ENCODE measurements at places on chromosomes 12 and 14.

DNA sequence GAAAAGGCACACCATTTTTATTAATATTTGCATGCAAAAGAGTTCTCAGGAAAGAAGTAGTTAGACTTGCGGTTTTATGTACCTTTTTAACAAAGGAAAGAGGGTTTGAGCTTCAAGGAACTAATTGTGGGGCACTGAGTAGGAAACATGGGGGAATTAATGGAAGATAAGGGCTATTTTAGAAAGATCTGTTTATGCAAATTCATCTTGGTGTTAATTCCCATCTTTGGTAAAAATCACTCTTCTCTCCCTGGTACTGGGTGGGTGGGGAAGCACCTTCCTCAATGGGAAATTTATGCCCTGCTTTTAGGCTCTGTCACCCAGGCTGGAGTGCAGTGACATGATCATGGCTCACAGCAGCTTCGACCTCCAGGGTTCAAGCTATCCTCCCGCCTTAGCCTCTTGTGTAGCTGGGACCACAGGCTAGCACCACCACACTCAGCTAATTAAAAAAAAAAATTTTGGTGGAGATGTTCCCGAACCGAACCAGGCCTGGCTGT lies 30.1 kb upstream of the RESF1 start:
- no peak for DNase-seq

DNA sequence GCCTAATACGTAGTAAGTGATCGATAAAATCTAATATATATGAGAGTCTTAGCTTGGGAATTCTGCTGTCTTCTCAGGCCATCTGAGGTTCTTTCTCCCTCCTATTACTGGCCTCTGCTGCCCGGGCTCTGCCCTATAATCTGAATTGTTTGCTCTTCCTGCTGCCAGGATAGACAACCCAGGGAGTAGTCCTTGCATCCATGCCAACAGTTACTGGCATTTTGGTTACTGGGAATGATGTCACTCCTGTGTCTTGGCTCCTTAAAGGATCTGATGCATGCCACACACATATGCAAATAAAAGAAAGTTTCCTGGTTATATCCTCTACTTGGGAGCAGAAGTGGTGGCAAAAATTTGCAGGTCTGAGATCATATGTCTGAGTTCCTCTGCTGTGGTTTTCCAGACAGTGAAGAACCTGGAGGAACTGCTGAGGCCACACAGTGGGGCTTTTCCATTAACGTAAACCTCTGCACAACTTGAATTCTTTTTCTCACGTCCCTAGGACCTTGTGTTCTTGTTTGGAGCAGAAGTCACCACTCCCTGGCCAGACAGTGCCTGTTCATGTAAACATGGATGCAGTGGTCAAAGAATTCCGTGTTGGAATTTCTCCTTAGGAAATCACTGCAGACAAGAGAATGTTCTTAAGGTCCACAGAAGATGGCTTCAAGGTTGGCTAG lies 320.6 kb upstream of the TBX3 start:
- DNase-seq: no peak

DNA sequence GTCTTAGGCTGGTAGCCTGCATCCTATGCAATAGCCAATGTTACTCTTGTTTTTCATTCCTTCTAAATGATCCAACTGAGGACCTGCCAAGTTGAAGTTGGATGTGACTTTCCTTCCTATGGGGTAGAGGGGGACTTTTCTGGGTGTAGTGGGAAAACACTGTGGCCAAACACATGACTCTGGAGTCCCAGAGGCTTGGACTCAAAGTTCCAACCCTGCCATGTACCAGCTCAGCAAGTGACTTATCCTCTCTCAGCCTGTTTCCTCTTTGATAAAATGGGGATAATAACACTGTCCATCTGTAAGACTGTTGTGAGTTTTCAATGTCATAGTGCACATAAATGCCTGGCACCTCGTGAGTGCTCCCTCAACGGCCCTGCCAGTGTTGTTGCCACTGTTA lies 97.0 kb downstream of the ZFP36L1 start:
- no peak for DNase-seq

DNA sequence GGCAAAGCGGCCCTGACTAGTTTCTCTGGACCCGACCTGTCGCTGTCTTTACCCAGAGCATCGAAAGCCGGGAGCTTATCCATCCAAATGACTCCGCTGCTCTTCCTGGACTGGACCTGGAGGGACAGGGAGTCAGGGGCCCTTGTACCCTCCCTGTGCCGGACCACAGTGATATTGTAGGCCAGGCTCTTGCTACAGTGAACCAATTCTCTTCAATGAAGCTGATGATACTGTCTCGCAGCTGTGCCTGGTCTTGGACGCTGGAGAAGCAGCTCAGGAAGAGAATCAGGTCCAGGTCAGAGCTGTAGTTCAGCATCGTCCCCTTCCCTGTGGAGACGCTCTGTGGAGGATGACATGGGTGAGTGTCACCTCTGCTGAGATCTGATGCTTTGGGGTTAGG lies 14.7 kb upstream of the OASL start:
- no peak for DNase-seq

GRCh38 chr12:73362666-73363065 lies 1090.5 kb downstream of the TRHDE start:
- no peak for DNase-seq

DNA sequence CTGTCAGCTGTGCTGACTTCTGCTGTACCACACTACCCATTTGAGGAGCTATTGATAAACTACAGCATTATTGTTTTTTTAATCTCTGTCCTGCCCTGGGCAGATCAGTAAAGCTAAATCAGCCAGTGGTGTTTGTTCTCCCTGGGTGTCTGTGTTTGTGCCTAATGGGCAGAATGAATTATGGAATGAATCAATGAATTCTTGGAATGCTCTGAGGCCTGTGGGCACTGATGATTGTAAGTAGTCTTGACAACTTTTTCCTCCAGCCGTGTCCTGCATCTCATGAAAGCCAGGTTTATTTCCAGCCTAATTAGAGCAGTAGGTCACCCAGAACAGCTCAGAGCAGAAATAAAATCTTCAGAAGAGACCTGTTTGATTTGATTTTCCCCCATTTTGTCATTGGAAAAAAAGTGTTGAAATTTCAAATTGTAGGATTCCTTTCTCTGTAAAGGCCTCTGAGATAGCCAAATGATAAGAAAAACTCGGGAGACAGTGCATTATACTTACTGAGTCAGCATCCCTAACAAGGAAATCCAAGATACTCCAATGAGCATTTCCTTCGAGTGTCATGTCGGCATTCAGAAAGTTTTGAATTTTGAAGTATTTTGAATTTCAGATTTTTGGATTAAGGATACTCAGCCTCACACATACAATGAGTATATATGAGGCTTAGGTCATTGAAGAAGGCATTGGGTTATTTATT lies 19.4 kb upstream of the EVL start:
- no peak for DNase-seq

DNA sequence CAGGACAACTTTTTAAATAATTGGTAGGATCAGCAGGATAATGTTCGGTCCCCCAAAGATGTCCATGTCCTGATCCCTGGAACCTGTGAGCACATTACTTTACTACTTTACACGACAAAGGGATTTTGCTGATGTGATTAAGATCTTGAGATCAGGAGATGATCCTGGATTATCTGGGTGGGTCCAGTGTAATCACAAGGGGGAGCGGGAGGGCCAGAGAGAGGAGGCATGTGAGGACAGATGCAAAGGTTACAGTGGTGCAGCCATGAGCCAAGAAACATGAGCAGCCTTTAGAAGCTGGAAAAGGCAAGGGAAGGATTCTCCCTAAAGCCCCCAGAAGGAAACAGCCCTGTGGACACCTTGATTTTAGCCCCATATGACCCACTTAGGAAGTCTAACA lies 33.1 kb downstream of the KCNK10 start:
- no peak for DNase-seq

DNA sequence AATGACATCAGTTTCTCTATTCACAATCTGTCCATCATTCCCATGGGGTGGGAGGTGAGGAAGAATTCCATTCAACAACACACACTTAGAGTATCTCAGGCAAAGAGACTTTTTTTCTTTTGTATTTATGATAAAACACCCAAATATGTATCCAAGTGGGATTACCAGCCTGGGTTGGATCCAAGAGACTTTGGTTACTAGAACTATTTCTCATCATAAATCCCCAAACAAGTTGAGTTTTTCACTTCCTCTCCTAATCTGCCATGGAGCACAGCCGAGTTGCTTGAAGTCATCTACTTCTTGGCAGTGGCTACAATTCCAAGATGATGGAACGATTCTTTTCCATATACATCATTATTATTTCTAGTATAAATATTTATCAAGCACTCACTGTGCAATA lies 209.2 kb upstream of the HMGA2 start:
- no peak for DNase-seq

DNA sequence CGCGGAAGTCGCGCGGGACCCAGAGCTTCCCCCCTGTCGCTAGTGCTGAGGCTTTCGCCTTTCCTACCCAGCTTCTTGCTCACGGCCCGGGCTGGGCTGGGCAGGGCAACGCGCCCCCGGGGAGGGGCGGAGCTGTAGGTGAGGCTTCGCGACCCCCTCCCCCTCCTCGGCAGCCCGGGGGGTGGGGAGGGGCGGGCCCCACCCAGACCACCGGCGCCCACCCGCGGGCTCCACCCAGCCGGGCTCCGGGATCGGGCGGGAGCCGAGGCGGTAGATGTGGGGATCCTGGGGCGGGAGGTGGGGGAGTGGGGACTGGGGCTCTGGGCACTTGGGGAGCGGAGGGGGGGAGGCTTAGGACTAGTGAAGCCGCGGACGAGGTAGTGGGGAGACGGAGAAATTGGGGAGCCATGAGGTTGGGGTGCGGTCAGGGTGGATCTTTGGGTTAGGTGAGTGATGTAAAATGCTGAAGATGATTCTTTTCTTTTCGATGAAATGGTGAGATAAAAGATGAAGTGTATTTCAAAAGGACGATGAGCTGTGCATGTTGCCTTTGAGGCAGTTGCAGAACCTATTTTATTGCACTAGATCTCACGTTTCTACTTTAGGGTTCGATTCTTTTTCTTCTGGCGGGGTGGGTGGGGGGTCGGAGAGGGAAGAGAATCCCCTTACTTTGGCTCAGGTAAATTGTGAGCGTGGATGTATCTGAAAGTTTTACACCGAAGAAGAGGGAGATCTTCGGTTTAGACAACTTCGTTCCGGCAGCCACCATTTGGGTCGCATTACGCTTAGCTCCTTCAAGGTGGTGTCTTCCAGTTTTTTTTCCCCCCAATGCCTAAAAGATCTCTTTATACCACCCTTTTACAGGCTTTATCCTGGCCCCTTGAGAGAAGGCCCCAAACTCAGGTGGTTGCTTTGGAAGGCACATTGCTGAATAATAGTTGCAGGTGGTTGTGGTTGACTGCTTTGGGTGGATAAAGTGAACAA lies 619 bp downstream of the ERC1 start:
- no peak for DNase-seq

DNA sequence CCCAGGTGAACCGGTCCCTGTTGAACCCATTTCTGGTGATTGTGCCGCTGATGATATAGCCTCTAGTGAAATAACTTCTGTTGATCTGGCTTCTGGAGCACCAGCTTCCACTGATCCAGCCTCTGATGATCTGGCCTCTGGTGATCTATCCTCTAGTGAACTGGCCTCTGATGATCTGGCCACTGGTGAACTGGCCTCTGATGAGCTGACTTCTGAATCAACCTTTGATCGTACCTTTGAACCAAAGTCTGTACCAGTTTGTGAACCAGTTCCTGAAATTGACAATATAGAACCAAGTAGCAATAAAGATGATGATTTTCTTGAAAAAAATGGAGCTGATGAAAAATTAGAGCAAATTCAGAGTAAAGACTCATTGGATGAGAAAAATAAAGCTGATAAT lies 59.1 kb downstream of the ATF7IP start:
- no peak for DNase-seq

- no peak for DNase-seq
These were observed at the start of gene KCNA1 for GRCh38 chr12:4909734-4910501. Gene KCNA1 (plus strand): TSS chr12:4909905. CDS start chr12:4911379, 1,474 bp downstream.

DNA sequence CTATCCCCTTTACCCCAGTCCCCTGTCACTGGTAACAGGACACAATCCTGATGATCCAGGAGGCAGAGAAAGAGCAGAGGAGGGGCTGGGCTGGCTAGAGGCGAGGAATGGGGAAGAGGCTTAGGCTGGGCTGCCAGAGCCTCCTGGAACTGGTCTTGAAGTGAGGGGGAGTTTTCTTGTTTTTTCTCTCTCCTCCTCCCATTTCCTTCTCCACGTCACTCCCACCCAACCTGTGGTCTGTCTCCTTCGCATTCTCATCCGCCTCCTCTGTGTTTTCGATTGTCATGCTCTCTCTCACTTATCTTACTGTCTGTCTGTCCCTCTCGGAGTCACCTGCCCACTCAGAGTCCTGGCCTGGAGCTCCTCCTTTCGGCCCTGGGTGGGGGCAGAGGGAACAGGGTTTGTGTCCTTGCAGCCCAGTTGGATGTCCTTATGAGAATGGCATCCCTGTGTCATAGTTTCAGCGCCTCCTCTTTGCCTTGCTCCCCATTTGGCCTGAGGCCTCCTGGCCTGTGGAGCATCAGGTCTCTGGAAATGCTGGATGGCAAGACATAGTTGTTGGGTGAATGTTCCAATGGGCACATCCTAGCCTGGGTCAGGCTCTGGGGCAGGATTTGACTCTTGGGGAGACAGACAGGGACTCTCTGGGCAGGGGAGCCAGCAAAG lies 3.4 kb upstream of the KRT80 start:
- no peak for DNase-seq

DNA sequence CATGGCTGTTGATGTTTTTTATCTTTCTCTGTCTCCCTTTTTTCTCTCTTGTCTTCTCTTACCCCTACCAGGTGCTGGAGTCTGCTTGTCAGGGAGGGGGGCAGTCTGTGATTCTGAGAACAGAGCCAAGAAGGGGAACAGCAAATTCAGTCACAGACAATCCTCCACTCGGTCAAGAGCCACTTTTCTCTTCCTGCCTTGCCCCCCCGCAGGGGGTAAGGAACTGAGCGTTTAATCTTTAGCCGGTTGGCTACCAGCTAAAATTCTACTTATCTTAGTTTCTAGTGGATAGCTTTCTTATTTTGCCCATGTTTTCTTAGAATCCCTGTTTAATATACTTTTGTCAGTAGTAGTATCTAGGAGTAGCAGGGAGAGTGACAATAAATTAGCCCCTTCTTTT lies 1.9 kb downstream of the RIMKLB start:
- no peak for DNase-seq

- no peak for DNase-seq
These were observed 2.2 kb downstream of the NCKAP5L start for GRCh38 chr12:49825971-49826421.

- DNase-seq: no peak
These were observed 91.5 kb downstream of the FBXW8 start for GRCh38 chr12:117002051-117002817.

GRCh38 chr12:55693323-55694187 lies 14.1 kb downstream of the ITGA7 start:
- no peak for DNase-seq

GRCh38 chr12:92866418-92866817 lies 62.7 kb downstream of the EEA1 start:
- DNase-seq: no peak

- no peak for DNase-seq
These were observed 68.5 kb downstream of the PKP2 start for GRCh38 chr12:32828120-32828519.

DNA sequence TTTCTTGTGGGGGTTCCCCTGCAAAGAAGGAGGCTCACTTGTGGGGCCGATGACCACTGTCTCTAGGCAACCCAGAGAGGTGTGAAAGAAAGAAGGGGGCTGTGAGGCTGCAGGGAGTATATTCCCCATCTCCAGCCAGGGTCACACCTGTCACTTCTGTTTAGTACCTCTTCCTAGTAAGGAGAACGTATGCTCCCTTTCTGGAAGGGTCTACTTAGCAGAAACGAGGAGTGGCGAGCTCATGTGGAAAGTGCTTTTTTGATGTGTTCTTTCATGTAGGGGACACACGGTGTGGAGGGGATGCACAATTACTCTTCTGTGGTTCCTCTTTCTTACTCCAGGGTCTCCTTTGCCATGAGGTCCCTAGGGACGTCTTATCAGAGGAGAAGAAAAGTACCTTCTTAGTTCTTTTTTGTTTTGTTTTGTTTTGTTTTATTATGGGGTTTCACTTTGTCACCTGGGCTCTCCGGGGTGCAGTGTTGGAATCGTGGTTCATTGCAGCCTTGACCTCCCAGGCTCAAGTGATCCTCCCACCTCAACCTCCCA lies 58.3 kb downstream of the PRKCH start:
- DNase-seq: no peak

Data from activated CD4-positive, alpha-beta T cell treated with anti-CD3 and anti-CD28 coated beads, Interleukin-2, Interleukin-6, amounts not matched to agents 100 ng/mL and 50 ng/mL, durations not matched to agents 16 hours and 8 hours (primary cell).